ENCODE measurements at places on chromosomes 11 and 22.

- no peak for DNase-seq
Measured at GRCh38 chr11:75432911-75433321, at the start of gene KLHL35. TSS of gene KLHL35 (minus strand) at chr11:75433203. CDS start at chr11:75430629, 2,574 bp downstream.

- no peak for DNase-seq
Measured at GRCh38 chr11:129967996-129968395, 34.6 kb downstream of the PRDM10 start.

- no peak for DNase-seq
Measured at GRCh38 chr11:125994509-125994908, 48.7 kb downstream of the VSIG10L2 start.

GRCh38 chr11:47415949-47416472, 7.6 kb downstream of the SLC39A13 start:
- peak; percentile 56 for DNase-seq
